Right lung (tissue), 10 donors: ENCODE measurements at places on chromosomes 13 and 19.

GRCh38 chr19:43777163-43777695 is 3.5 kb downstream of the KCNN4 start:
- no peak for DNase-seq

- DNase-seq: peak; percentile 26
Observed at GRCh38 chr19:38142176-38143035, 81.6 kb downstream of the DPF1 start.

- no peak for DNase-seq
Observed at GRCh38 chr19:41352609-41353465, 885 bp downstream of the TGFB1 start.

GRCh38 chr19:16164222-16164890 is 9.0 kb downstream of the CIB3 start:
- no peak for DNase-seq

DNA sequence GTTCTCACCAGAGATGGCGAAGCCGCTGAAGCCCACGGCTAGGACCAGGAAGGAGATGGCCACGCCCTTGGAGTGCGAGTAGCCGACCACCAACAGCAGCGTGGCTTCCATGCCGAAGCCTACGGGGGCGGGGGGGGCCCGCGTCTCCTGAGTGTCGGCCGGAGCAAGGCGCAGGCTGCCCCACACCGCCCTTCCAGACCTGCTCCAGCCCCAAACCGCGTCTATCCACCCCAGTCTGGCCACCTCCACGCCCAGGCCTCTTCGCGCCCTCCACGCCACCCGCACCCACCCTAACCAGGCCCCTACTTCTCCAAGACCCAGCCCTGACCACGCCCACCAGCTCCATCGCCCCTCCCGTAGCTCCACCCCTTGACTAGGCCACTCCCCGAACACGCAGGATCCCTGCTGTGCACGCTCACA is 6.2 kb downstream of the GFY start:
- DNase-seq: no peak

DNA sequence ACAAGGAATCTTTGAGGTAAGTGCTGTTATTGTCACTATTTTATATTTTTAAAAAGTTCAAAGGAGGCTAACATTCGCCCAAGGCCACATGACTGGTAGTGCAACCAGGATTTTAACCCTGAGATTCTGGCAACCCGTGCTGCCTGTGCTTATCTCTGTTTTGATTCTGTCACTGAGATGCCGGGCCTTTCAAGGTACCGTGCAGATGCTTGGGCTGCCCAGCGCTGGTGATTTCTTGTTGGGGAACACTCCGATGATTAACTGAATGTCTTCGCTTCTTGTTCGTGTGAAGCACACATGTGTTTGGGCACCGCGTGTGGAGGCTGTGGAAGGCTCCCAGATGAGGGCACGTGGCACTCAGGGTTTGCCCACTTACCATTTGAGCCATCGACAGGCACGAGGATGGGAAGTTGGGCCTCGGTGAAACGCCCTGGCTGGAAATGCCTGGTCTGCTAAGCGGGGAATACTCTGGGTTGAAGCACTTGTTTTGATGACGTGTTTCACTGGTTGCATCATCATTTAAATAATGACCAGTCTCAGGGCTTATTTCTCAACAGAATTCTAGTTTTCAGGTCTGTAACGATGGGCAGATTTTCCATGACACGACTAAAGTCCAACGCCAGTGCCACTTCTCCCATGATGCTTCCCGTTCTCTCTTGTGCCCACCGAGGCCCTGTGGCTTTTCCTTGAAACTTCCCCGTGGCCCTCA is 392.7 kb downstream of the FGF9 start:
- no peak for DNase-seq

DNA sequence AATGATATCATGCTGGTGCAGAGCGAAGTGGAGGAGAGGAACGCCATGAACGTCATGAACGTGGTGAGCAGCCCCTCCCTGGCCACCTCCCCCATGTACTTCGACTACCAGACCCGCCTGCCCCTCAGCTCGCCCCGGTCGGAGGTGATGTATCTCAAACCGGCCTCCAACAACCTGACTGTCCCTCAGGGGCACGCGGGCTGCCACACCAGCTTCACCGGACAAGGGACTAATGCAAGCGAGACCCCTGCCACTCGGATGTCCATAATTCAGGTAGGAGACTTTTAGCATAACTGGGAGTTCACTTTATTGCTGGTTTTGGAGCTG is 3.3 kb downstream of the PCDH17 start:
- DNase-seq: no peak

DNA sequence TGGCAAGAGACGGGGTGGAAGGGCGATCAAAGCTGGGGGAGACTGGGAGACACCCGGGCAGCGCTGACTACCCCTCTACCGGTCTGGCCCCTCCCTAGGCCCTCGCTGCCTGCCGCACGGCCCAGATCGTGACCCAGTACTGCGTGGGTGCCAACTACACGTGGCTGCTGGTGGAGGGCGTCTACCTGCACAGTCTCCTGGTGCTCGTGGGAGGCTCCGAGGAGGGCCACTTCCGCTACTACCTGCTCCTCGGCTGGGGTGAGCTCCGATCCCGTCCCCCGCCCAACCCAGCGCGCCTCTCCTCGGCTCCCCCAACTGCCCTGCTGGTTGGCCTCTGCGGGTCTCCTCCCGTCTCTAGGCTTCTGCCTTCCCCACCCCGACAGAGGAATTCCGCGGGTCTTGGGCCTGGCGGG is 8.8 kb downstream of the GIPR start:
- no peak for DNase-seq

DNA sequence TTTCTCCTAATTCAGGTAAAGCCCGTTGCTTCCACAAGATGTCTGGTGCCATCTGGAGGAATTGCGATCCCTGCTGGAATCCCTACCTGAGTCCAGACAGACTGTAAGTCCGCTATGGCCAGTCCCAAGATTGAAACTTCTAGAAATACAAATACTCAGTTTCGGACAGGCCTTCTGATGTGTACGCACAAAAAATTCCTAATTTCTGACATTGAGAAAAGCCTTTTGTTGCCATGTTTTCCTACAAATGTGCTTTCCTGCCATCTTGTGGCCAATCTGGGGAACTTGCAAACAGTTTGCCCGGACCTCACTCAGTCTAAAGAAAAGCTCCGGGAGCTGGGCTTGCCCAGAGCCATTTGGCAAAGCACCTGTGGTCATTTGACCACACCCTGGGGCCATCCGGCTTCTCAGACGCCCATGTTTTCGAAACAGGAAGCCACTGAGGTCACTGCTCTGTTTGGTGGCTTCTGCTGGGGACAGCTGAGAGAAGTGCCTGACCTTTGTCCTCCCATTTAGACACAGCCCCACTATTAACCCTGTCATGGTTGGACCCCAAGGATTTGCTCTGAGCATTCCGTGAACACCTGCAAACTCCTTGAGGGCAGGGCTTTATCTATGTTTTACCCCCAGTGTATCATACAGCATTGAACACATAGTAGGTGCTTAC is 79.4 kb downstream of the SLC15A1 start:
- DNase-seq: peak; percentile 47
